Caudate nucleus (tissue), 63 donors: ENCODE measurements at places on chromosomes 3 and 15.

DNA sequence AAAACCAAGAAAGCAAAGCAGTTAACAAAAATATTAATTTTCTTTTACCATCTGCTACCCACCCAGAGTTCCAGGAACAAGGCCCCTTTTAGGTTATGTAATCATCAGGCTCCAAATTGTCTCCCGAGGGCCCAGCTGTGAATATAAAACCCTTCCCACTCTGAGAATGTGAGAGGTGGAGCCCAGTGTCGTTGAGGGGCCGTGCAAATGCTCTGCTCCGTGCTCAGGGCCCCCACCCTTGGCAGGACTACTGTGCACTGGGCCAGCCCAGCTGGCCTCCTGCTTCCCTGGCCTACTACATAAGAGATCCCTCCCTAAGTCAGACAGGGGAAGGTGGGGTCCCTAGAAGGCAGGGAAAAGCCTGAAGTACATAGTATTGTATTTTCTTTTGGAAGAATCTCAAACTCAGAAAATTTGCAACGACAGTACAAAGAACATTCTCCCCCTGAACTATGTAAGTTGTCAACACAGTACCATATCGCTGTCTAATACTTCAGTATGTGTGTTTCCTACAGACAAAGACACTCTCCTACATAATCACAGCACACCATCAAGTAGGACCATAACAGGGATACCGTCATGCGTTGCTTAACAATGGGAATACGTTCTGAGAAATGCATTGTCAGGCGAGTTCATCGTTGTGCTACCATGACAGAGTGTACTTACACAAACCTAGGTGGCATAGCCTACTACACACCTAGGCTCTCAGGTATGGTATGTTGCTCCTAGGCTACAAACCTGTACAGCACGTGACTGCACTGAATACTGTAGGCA is 4.4 kb upstream of the CLEC3B start:
- DNase-seq, result no peak

- DNase-seq, result no peak
These were observed 27.1 kb upstream of the SEMA3F start for GRCh38 chr3:50128001-50128400.

DNA sequence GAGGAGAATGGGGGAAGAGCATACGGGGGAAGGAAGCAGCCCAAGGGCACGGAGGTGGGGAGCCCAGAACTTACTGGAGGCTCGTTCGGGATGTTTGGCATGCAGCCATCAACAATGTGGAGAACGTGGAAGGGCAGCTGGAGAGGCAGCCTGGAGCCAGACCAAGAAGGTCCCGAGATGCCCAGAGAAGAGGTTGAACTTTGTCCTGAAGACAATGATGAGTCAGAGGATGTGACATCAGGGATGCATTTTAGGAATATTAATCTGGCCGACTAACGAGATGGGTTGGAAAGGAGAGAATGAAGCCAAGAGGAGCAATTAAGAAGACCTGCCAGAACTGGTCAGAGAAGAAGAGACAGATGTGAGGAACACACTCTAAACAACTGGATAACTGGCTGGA is 98.2 kb downstream of the SRGAP3 start:
- no peak for DNase-seq

- DNase-seq, result no peak
These were observed 38.6 kb upstream of the SFMBT1 start for GRCh38 chr3:53084310-53085001.

DNA sequence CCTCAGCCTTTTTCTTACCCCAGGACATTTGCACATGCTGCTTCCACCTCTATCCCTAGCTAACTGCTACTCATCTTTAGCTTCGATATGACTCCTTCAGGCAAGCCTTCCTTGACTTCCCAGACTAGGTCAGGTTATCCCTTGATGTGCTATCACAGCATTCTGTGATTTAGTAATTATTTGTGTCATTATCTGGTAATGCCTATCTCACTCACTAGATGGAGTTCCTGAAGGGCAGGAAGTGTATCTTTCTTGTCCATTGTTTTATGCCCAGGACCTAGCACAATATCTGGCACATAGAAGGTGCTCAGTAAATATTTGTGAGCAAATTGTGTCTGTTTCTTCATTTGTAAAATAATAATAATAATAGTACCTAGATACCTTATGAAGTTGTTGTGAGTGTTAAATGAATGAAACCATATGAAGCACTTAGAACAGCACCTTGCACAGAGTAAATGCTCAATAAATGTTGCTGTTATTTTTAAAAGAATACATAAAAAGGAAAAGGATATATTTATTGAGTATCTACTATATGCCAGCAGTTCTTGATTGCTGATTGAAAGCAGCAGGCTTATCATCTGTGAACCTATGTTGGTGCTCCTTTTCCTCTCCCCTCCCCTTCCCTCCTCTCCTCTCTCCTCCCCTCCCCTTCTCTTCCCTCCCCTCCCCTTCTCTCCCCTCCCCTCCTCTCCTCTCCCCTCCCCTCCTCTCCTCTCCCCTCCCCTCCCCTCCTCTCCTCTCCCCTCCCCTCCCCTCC is 31.5 kb downstream of the SQOR start:
- DNase-seq, result no peak

DNA sequence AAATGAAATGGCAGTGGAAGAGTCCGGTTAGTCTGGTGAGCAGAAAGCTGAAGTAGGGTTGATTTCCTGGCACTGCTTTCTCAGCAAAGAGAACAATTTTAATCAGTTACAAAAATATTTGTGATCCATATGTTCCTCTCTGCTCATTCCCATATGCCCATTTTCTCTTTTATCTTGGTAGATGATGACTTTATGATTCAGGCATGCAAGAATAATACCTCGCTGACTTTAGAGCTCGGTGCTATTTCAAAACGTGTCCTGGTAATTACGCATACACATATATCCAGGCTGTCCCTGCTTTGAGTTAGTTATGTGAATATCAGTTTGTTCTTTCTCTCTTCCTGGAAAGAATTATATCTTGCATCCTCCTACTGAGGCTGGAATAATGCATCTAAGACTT is 38.5 kb downstream of the ARPP21 start:
- no peak for DNase-seq

DNA sequence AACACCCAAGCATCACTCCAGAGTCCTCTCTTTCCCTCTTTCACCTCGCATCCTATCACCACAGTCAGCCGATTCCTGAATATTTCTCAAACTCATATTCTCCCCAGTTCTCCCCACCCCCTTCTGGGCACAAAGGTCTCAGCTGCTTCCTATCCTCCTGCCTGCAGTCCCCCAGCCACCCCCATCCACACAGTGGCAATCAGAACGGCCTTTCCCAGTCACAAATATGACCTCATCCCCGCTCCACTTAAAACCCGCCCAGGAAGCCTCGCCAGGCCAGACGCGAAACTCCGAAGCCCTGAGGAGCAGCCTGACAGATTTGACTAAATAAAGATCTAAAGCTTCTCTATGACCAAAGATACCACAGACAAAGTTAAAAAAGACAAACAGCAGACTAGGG is 49.9 kb upstream of the LINGO1 start:
- DNase-seq, result no peak

DNA sequence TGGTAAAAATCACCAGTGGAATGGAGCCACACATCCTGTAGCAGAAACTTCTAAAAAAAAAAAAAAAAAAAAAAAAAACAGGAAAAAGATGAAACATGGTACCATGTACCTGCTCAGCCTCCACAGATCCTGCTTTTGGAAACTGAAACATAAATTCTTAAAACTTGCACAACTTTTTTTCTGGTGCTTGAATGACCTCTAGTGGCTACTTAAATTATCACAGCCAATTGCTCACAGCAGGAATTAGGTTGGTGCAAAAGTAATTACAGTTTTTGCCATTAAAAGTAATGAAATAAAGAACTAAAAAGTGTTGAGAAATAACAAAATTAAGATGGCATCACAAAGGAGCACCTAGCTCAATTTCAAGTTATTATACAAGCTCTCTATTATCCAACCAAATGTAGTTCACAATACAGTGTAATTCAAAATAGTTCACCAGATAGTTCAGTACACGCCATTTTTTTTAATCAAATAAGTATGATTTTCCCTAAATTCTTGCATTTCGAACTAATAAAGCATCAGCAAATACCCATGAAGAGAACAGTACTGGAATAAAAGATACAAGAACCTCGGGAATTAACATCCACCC is 80.6 kb downstream of the ULK4 start:
- no peak for DNase-seq

GRCh38 chr3:132543011-132543739 is 53.9 kb upstream of the ACKR4 start:
- DNase-seq, result no peak

GRCh38 chr3:60998858-60999257 is 252.4 kb downstream of the FHIT start:
- DNase-seq, result no peak

- DNase-seq, result no peak
These were observed 4.5 kb downstream of the HEMK1 start for GRCh38 chr3:50573566-50574443.

- DNase-seq, result no peak
These were observed 521.9 kb upstream of the RGMA start for GRCh38 chr15:93610944-93611343.

DNA sequence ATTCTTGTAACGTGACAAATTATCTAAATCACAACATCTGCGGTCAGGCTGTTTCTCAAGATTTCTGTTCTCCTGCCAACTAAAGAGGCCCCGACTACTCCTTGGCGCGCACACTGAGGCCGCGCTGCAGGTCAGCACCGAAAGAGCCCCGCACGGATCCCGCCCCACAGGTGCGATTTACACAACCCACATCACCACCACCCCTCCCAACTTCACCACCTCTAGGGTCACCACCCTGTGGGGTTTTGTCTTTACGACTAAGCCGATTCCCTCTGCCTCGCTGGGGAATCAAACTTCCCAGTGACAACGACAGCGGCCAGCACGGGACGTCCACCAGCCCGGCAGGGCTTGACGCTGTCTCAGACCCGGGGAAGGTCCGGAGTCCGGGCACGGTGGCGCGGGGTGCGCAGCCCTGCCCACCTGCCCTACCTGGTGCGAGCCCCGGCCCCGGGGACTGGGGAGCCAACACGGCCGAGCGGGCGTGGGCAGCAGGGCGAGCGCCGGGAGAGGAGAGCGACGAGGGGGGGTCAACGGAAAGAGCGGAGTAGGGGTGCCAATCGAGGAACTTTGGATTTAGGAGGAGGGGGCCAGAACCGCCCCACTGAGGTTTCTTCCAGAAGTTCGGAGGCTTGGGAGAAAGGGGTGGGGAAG is 764 bp downstream of the UACA start:
- DNase-seq, result no peak

DNA sequence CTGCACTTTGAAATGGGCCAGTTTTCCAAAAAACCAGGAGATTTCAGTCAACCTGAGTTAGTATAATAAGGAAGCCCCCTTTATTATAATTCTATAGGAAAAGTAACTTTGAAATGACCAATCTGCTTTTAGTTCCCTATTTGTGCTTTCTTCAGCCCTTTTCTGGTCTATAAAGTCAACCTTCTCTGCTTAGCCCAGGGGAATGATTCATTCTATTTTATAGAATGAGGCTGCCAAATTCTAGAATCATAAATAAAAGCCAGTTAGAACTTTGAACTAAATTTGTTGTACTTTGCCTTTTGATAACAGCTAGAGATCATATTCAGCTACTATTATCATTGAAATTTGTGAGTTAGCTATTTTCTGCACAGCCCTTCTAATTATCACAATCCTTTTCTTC is 24.7 kb downstream of the CIP2A start:
- no peak for DNase-seq

GRCh38 chr15:62059108-62059815 is 985 bp downstream of the VPS13C start:
- DNase-seq, result no peak

DNA sequence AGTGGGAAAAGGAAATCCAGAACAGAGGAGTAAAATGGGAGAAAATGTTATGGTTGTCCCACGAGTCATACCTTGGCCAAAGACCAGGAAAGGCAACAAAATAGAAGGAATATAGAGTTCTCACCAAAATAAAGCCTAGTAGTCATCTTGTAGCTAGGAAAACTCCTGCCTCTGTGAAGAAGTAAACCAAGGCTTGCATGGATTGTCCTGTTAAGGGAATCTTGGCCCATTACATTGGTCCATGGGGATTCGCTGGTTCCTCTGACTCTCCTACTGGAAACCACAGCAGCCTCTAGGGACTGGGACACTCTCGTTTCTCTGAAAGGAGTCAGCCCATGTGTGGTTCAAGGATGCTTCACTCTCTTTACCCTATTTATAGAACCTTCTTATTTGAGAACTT is 62.9 kb upstream of the FNDC3B start:
- DNase-seq, result no peak

DNA sequence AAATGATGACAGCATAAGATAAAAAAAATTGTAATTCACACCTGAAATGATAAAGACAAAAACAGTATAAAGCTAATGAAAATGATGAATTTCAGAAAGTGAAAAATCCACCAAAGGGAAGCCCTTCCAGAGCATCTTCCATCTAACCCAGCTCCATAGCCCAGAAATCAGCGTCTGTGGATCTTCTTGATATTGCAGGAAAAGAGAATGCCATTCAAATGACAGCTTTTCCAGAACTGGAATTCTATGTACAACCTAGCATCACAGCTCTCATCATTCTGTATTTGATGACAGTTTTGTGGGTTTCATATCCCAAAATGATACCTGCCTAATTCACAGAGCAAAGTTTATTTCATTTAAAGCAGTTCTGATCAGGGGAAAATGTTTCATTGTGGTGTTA is 267.3 kb downstream of the FHIT start:
- DNase-seq, result no peak

DNA sequence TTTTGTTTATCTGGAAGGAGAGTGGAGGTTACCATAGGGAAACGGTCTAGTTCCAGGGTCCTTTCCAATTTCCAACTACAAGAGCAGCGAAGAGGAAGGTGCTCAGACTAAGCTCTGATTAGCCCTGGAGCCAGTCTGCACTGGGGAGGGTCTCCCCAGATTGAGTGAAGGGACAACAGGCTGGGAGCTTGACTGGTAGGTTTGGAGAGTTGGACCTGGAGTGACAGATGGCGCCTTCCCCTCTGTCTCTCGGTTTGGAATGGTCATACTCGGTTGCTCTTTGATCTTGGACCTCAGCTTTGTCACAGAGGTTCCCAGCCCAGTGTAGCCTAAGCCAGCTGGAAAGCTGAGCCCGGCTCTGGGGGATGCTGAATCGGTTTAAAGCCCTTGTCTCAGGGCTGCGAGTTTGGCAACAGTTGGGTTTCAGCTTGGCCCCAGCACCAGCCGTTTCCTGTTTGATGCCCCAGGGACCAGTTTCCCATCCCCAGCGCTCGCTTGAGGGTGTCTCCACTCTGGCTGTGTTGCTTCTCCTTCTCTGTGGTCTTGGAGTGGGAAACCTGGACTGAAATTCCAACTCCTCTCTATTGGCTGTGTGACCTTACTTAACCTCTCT is 53.1 kb upstream of the ULK4 start:
- peak; percentile 20 for DNase-seq
